ENCODE measurements at places on chromosomes 7 and 10. TPM values are rescaled to one million over a fixed set of nuclear protein-coding genes. Genes with fewer than 3 reads are reported as not detected.

The EIF5AL1 gene
- 0.27 TPM for total RNA-seq

DNA sequence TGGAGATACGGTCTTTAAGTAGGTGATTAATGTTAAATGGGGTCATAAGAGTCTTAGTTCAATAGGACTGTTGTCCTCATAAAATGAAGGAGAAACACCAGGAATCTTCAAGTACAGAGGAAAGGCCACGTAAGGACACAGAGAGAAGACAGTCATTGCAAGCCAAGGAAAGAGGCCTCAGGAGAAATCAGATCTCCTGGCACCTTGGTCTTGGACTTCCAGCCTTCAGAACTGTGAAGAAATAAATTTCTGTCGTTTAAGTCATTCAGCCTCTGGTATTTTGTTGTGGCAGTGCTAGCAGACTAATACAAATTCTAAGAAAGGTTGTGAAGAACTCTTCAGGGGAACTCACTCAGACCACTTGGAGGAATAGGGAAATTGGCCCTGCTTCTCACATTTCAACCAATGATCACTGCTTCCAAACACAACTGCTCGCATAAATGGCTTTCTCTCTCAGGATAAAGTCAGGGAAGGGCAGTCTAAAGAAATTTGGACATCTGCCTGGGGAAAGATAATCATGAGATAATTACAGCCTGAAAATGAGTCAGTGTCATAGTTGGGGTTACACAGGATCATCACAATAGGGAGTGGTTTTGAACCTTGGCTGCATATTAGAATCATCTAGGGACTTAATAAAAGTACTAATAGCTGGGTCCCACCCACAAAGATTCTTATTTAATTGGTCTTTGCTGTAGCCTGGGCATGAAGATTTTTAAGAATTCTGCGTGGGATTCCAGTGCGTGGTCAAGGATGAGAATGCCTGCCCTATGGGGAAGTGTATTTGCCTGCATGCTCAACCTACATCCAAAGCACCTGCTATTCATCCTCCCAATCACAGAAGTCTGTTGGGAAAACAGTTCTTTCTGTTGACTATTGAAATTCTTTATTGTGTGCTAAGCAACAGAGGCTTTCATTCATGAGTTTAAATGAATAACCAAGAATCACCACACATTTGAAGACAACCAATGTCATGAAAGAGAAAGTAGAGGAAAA lies 310.6 kb upstream of the PLXDC2 start:
- no peak for DNase-seq

The DGKB gene
- 0.86 TPM for total RNA-seq

- DNase-seq: peak; percentile 33
Observed at GRCh38 chr7:82335927-82336326, 107.7 kb downstream of the CACNA2D1 start.

DNA sequence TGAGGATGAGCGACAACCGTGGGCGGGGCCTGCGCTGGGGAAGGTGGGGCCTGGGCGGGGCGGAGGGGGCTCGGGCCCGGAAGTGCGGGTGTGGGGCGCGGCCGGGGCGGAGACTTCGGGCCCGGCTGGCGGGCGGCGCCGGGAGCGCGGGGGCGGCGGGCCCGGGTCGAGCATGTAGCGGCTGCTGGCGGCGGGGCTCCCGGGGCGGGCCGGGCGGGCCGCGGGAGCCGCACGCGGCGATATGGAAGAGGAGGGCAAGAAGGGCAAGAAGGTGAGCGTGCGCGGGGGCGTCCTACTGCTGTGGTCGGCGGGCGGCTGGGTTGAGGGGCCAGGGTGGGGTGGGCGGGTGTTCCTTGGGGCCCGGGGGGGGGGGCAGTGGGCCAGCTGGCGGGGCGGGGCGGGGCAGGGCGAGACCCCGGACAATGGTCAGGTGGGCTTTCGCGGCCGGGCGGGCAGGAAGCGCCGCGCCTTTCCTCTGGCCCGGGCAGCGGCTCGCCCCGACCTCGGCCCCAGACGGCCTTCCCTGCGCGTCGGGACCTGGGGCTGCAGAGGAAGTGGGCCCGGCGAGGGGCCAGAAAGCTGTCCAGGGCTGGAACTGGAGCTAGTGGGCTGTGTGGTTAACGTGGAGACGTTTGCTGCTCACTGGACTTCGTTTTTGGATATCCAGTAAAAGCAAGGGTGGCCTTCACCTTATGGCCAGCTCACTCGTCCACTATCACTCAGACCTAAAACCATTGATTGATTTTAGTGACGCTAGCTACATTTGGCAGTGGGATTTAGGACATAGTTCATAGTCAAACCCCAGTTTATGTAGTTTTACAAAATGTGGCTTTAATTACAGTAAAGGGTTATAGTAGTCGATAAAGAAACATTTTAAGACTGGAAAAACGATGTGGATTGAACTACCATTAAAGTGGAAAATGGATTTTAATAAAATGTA lies at the start of gene CCM2:
Gene CCM2, plus strand, starts transcription at position 109 of the 940 bp plus-strand sequence. Its CDS starts 133 bp downstream, at position 242.
- DNase-seq: peak; percentile 79

GRCh38 chr10:99617696-99618095 lies 2.5 kb downstream of the SLC25A28 start:
- DNase-seq: no peak

- no peak for DNase-seq
Observed at GRCh38 chr7:41323806-41324205, 379.1 kb downstream of the INHBA start.

DNA sequence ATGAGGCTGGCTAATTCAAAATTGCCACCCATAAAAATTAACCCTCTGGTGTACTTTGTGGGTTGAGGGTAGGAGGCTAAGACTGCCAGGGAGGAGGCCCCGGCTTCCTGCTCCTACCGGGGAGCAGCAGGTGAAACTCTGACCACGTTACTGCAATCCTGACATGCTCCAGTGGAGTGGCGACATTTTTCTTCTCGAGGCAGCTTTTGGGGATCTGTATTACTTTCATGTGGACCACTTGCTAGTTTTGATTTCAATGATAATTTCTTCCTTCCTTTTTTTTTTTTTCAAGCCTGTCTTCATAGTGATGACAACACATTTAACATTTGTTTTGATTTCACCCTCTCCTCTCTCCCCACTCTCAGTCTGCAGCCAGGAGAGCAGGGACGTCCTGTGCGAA lies 14.6 kb downstream of the GATA3 start:
- no peak for DNase-seq

- DNase-seq: peak; percentile 67
Observed at GRCh38 chr7:81725003-81725811, 44.6 kb downstream of the HGF start.

- DNase-seq: peak; percentile 44
Observed at GRCh38 chr10:6607778-6608177, 27.7 kb upstream of the PRKCQ start.

- DNase-seq: peak; percentile 52
Observed at GRCh38 chr7:135761751-135762488, 13.3 kb upstream of the FAM180A start.

GRCh38 chr10:60444494-60445064 lies 54.9 kb upstream of the ANK3 start:
- peak; percentile 39 for DNase-seq

The AKR1C1 gene
- 5.5 TPM for total RNA-seq

DNA sequence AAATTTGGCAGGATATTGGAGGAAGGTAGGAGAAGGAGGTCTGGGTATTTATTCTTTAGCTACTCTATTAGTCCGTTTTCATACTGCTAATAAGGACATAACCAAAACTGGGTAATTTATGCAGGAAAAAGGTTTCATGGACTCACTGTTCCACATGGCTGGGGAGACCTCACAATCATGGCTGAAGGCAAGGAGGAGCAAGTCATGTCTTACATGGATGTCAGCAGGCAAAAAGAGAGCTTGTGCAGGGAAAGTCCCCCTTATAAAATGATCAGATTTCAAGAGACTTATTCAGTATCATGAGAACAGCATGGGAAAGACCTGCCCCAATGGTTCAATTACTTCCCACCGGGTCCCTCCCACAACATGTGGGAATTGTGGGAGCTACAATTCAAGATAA lies 1.9 kb upstream of the INMT start:
- DNase-seq: no peak

DNA sequence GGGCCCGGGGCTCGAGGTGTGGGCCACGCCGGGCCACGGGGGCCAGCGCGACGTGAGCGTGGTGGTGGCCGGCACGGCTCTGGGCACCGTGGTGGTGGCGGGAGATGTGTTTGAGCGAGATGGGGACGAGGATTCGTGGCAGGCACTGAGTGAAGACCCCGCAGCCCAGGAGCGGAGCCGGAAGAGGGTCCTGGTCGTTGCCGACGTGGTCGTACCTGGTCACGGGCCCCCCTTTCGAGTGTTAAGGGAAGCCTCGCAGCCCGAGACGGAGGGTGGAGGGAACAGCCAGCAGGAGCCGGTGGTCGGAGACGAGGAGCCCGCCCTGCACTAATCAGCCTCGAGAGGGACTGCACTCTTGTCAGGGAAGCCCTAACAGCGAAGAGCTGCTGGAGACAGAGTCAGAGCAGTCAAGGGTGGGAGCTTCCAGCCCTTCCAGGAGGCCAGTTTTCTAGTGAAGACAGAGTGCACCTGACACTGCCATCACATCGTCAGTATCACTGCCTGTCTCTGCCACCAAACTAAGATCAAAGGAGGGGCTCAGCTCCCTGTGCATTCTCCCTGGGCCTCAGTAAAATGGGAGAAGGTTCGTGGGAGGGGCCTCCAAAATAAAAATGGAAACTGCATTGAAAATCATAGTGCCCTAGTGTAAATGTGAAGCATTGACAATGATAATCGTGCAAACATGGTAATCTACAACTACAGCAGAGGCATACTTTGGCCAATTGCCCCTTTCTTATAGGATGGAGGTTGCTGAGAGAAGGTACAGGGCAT lies 1.3 kb downstream of the MBLAC1 start:
- peak; percentile 62 for DNase-seq

DNA sequence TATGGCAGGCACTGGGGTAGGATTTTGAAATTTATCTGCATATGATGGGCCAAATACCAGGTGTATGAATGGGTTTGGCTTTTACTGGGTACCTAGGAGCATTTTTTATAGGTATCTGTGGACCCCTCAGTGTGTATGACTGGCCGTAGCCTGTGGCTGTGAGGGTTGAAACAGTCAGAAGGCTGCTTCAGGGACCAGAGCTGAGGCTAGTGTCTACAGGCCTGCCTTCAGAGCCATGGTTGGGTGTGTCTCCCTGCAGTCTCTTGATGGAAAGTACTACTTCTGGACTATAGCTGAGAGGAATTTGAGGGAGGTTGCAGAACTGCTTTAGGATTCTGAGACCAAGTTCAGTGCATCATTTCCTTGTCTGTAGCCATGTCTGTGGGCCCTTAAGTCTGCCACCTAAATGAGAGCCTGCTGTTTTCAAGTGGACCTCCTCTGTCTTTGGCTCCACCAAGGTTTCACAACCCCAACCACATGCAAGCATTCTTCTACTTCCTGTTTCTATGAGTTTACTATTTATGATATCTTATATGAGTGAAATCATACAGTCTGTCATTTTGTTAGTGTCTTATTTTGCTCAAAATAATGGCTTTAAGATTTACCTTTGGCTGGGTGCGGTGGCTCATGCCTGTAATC lies 19.9 kb upstream of the ZNF138 start:
- DNase-seq: no peak

The DLX5 gene
- not detected for total RNA-seq

DNA sequence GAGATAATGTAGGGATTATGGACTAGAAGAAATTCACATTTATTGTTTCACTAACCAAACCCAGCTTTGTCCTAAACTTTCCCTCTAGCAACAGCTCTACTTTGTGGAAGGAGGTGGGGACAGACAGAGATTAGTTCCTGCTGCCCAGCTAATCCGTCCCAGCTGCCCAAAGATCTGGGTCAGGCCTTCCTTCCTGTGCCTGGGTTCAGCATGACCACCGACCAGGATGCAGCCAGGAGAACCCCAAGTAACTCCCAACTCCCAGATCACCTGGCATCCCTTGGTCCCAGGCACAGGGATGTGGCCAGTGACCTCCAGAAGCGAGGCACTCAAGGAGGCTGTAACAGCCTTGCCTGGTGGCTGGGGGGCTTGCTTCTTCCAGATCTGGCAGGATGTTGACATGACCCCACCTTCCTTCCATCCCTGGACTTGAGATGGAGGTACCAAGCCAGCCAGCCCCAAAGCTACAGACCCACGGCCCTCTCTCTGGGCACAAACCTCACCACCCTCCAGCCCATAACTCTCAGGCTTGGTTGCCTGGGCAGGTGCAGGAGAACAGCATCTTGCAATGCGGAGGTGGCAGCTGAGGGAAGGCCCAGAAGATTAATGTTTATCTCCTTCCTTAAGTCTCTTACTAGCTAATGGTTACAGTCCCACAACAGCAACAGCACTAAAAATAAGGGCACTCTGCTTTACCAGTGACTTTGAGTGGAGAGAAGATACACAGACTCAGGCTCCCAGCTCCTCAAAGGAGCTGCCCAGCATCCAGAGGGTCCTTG lies 11.1 kb downstream of the CAMK2G start:
- DNase-seq: no peak

The TUBB8 gene
- not detected for total RNA-seq

DNA sequence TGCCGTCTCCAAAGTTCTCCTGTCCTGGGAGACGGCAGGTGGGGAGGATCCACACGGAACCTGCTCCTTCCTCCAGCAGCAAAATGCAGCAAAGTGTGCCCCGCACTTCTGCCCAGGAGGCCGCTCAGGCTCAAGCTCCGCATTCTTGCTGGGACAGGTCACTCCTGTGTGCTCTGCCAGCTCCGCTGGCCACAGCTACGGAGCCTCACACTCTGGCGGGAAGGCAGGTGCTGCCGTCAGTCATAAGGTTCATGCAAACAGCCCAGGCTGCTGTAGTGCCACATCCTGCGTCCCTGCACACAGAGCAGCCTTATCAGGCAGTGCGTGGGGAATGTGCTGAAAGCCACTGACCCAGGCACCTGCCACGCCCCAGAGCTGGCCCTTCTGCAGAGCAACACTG lies 22.4 kb downstream of the ADGRA1 start:
- DNase-seq: peak; percentile 40

The TDRD1 gene
- not detected for total RNA-seq

- DNase-seq: peak; percentile 9
Observed at GRCh38 chr10:2575460-2575859, 491.9 kb upstream of the PFKP start.

GRCh38 chr7:92781117-92781720 lies 55.2 kb downstream of the CDK6 start:
- no peak for DNase-seq

DNA sequence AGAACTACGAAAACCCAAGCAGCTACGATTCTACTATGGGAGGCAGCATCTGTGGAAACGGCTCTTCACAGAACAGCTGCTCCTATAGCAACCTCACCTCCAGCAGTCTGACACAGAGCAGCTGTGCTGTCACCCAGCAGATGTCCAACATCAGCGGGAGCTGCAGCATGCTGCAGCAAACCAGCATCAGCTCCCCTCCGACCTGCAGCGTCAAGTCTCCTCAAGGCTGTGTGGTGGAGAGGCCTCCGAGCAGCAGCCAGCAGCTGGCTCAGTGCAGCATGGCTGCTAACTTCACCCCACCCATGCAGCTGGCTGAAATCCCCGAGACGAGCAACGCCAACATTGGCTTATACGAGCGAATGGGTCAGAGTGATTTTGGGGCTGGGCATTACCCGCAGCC lies 81.6 kb upstream of the SAMD8 start:
- DNase-seq: peak; percentile 73

DNA sequence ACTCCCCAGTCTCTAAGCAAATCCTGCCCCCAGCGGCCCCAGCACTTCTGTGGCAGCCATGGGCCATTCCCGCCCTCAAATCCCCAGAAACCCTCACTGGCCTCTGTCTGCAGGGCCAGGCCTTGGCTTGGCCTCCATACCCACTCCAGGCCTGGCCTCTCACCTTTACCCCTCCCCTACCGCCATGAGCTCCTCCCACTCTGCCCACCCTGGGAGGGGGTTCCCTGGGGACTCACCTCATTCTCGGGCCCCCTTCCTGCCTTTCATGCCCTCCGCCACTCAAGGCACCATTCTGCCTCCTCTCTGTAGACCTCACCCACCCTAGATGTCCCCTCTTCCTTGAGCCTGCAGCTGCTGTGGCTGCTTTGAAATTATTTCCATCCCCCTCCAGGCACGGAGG lies 41.0 kb downstream of the PRF1 start:
- DNase-seq: no peak

All from cardiac muscle cell (in vitro differentiated cells and primary cell).